GM23248 (cell line): ENCODE measurements at places on chromosomes 7 and 10.
A peak's percentile ranks its signal among the peaks of the same experiment; 100 is the strongest.

- DNase-seq = no peak
Observed at GRCh38 chr7:44311561-44312495, 13.6 kb downstream of the CAMK2B start.

DNA sequence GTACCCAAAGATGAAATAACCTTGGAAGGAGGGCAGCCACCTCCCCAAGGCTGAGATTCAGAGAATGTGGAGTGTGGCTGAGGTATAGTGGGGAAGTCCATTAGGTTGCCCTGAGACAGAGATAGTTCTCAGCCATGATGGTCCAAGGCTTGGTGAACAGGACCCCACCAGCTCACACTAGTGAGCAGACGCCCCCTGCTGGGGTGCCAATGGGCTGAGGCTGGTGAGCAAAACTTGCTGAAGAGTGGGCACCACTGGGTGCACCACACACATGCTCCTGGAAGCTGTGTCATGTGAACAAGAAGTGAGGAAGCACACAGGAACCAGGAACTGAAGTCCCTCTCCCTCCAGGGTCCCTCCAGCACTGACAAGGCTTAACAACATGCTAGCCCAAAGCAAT lies 8.9 kb downstream of the FBXL13 start:
- DNase-seq = peak; percentile 57

DNA sequence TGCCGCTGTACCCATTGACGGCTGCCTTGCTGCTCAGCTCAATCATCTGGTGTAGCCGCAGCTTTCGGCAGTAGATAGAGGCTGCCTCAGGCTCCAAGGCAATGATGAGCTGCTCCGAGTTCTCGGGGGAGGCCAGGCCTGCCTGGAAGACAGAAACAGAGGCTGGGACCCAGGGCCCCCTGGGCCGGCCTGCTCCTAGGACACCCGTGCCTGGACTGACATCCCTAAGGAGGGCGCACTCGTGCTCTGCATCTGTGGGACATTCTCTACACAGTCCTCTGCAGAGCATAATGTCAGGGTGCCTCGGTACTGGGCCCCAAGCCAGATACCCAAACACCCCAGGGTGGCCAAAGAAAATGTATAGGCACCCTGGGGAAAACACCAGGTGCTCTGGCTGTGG lies 58.5 kb downstream of the HSPA12A start:
- DNase-seq = no peak

- no peak for DNase-seq
Observed at GRCh38 chr7:46397591-46397990, 476.5 kb upstream of the IGFBP3 start.

- DNase-seq = peak; percentile 26
Observed at GRCh38 chr10:51659344-51659743, 40.1 kb downstream of the CSTF2T start.

- no peak for DNase-seq
Observed at GRCh38 chr7:133560900-133561299, 308.0 kb downstream of the EXOC4 start.

DNA sequence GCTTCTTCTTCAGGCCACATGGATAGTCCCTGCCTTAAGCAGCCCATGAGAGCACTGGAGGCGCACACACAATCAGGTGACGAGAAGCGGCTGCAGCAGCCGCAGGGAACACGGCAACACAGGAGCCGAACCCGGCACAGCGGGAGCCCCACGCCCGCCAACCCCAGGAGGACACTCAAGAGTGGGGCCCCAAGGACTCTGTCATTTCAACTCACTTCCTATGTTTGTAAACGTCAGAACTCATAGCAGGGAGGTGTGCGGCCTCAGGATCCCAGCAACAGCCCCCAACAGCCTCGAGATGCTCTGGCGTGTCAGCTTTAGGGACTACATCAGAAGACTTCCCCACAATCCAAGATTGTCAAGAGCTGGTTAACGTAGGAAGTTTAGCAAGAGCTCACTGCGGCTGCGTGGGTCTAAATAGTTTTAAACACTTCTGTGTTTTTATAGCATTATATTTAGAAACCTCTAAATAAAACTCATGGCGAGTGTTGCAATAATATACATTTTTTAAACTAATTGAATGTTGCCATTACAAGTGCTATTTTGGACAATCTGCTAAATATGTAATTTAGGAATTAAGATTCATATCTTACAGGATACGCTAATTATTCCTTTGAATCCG lies 123.4 kb downstream of the MAD1L1 start:
- no peak for DNase-seq

- no peak for DNase-seq
Observed at GRCh38 chr10:30166929-30167328, 107.5 kb upstream of the JCAD start.

- DNase-seq = no peak
Observed at GRCh38 chr7:53383131-53383530, 347.7 kb downstream of the POM121L12 start.

- no peak for DNase-seq
Observed at GRCh38 chr10:10680496-10680895, 337.2 kb upstream of the CELF2 start.

- DNase-seq = no peak
Observed at GRCh38 chr10:51188008-51188407, 113.7 kb downstream of the PRKG1 start.
